GM10248 (cell line): ENCODE measurements at places on chromosomes 1 and 21.

GRCh38 chr21:45792682-45793383, 149.3 kb downstream of the PCBP3 start:
- DNase-seq, result no peak

DNA sequence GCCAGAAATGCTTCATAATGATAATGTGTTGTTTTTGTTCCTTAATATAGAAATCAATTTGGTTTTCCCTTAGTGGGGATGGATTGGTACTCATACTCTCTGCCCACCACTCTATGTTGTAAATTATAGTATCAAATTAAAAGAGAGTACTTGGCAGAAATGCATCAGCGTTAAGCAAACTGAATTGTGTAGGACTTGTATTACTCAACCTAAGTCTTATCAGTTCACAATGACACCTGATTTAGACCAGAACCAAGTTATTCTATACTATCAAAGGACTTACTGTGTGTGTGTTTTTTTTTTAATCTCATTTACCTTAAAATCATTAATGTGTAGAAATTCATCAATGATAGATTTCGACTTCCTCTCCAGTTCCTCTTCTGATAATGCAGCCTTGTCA, 62.0 kb upstream of the HP1BP3 start:
- no peak for DNase-seq

- DNase-seq, result no peak
These were observed 248.4 kb downstream of the RHOU start for GRCh38 chr1:228983661-228984060.

- DNase-seq, result no peak
These were observed 17.9 kb upstream of the HSPG2 start for GRCh38 chr1:21955058-21955457.

DNA sequence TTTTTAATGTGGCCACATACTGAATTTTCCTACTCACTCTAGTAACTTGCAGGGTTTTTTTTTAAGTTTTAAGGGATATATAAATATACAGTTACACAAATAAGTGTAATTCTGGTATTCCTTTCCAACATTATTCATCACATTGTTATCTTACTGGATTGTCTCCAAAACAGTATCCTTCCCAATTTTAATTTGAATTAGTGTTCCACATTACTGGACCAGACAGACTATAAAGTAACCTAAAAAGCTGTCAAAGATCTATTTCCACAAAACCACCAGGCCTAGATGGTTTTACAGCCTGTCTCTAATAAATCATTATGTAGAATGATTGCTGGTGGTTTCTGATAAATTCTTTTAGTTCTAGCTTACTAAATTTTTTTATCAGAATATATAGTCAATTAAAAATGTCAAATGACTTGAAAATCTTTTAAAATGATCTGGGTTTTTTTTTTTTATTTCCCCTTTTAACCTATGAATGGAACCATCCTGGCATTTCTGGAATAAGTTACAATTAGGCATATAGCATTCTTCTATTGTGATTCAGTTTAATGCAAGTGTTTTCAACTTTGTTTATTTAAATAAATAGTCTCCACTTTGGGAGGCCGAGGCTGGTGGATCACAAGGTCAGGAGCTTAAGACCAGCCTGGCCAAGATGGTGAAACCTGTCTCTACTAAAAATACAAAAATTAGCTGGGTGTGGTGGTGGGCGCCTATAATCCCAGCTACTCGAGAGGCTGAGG, 59.3 kb downstream of the PACC1 start:
- DNase-seq, result no peak

- peak; percentile 62 for DNase-seq
These were observed 19.5 kb upstream of the NCMAP start for GRCh38 chr1:24536391-24536840.

DNA sequence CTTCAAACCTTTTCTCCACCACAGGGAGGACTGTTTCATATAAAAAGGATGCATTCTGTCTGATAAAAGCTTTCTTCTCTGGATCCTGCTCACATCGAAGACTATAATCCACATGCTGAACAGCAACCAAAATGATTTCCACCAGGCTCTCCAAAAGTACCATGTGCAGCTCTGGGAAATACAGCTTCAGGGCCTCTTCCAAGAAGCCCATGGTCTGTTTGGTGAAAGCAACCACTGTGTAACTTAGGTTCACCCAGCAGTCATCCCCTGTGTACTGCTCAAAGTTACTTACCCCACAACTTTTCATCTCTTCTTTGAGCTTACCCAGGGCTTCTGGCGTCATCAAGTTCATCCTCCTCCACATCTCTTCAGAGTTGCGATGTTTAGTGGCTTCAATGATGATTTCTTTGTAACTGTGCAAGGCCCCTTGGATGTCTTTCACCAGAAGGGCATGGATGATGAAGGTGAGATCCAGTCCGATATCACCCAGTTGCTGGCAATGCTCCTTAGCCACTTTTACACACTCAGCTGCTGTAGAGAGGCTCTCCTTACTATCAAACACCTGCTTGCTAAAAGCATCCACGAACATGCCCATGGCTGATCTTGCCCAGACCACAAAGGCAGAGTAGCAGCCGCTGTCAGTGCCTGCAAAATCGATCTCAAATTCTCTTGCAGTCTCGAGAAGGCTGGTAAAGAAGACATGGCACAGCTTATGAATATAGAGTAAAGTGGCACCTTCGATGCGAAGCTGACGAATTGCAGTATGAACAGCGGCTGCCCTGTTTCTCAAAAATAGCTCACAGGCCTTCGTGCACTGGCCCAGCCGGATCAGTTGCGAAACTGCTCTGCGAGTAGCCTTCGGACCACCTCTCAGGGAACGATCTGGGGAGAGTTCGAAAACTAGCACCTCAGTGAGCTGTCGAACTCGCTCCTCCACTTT, 1.7 kb downstream of the EXOC8 start:
- no peak for DNase-seq

GRCh38 chr1:197464044-197464443, 196.0 kb downstream of the CRB1 start:
- no peak for DNase-seq

- no peak for DNase-seq
These were observed 45.5 kb downstream of the DHRS3 start for GRCh38 chr1:12572522-12572921.

GRCh38 chr1:116286541-116286971, 86.5 kb upstream of the ATP1A1 start:
- no peak for DNase-seq

GRCh38 chr1:25505656-25506385, 37.6 kb upstream of the LDLRAP1 start:
- no peak for DNase-seq

- no peak for DNase-seq
These were observed 232.6 kb downstream of the COL11A1 start for GRCh38 chr1:102875756-102876155.

DNA sequence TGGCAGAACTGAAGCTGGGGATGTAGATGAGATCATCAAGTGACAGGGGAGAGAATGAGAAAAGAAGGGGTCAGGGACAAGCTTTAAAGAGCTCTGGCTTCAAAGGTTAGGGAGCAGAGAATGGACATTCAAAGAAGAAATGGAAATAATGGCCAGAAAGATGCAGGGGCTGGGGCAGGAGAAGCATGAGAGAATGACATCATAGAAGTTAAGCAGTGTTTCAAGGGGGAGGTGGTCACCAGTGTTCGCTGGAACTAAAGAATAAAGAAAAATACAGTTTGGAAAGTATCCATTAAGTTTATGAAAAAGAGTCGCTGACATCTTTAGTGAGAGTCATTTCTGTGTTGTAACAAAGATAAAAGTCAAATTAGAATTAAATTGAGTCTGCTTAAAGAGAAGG, 44.3 kb downstream of the TARBP1 start:
- no peak for DNase-seq

GRCh38 chr1:15740924-15741850, 1.1 kb upstream of the TMEM82 start:
- peak; percentile 90 for DNase-seq

- no peak for DNase-seq
These were observed 72.2 kb upstream of the CDC42BPA start for GRCh38 chr1:227390525-227390924.

- no peak for DNase-seq
These were observed 3.0 kb downstream of the TIAM1 start for GRCh38 chr21:31340942-31341487.

GRCh38 chr21:44955798-44956175, 16.0 kb downstream of the SLX9 start:
- no peak for DNase-seq

DNA sequence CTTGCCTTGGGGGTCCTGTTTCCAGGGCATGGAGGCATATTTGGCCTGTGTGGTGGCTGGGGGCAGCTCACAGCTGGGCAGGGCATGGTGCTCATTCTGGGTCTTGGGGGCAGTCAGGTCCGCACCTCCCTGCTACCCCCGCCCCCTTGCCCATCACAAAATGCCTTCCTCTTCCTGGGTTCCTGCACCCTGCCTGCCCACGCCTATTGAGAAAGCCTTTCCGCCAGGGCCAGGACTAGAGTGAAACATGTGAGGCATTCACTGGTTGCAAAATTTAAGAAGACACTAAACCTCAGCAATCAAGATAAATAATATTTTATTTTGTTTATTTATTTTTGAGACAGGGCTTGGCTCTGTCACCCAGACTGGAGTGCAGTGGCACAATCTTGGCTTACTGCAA, 19.7 kb downstream of the PTAFR start:
- no peak for DNase-seq

DNA sequence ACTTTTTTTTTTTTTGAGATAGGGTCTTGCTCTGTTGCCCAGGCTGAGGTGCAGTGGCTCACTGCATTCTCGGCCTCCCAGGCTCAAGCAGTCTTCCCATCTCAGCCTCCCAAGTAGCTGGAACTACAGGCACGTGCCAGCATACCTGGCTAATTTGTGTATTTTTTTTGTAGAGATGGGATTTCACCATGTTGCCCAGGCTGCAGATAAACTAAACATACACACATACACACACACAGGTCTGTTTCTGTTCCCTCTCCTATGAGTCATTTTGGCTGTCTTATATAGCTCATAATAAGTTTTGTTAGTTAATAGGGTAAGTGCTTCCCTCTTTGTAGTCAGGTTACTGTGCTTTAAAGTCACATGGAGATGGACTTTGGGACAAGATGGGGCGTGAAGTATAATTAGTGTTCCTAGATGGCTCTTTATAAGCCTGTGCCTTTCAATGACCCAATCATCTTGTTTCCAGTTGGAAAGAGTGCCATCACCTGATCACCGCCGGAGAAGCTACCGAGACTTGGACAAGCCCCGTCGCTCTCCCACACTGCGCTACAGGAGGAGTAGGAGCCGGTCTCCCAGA, 9.1 kb downstream of the PRPF38A start:
- no peak for DNase-seq

DNA sequence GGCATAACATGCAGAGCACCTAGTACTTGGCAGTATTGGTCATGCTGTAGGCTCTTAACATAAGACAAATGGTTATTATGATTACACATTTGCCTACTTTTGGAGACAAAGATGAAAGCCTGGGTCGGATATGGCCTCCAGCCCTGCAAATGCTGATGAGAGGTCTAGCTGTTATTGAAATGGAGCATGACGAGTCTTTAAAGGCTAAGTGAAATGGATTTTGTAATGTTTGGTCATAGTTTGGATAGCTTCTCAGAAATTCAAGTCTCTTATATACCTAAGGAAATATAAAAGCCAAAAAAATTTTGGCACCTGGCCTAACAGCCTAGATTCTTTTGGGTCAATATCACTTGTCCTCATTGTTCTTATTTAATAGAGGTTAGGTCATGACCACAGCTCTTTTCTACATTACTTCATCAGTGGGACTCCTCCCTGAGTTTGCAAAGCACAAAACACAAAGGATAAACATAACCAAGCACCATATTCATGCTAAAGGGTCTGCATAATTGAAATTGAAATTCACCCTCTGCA, 69.2 kb upstream of the WLS start:
- DNase-seq, result no peak

DNA sequence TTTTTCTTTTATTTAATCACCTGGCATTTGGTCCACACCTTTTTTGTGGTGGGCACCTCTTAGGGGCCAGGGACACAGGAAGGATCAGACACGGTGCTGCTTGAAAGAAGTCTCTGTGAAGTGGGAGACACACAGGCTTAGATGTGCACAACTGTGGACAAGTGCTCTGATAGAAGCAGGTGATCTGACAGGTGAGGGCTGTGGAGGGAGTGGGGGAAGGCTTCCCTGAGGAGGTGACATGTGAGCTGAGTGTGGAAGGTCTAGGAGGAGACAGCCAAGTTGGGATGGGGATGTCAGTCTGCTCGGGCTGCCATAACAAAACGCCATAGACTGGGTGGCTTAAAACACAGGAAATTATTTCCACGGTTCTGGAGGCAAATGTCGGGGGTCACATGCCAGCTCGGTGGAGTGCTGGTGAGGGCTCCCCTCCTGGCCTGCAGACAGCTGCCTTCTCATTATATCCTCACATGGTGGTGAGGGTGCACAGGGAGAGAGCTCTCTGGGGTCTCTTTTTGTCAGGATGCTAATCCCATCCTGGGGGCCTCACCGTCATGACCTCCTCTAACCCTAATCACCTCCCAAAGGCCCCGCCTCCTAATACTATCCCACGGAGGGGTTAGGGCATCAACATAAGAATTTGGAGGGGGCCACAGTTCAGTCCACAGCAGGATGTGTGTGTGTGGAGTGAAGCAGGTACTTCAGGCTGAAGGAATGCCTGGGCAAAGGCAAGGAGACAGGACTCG, 5.2 kb upstream of the KIAA1614 start:
- DNase-seq, result no peak

DNA sequence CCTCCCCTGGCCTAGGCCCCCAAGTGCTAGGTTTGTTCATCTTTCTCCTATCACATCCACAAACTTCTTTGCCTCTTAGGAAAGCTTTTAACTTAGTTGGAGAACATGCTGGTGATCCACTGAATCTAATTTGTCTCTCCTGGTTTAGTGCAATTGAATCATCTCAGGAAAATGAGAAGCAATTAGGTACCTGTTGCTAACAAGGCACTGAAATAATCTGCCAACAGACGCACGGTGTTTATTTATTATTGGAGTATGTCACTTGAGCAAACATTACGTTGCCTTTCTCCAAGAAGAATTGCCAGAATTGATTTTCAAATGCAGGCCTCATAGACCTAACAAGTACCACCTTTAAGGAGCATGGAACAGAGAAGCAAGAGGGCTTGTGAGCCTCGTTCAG, 309.4 kb downstream of the NFIA start:
- no peak for DNase-seq

GRCh38 chr1:4121834-4122512, 221.9 kb upstream of the C1orf174 start:
- no peak for DNase-seq

DNA sequence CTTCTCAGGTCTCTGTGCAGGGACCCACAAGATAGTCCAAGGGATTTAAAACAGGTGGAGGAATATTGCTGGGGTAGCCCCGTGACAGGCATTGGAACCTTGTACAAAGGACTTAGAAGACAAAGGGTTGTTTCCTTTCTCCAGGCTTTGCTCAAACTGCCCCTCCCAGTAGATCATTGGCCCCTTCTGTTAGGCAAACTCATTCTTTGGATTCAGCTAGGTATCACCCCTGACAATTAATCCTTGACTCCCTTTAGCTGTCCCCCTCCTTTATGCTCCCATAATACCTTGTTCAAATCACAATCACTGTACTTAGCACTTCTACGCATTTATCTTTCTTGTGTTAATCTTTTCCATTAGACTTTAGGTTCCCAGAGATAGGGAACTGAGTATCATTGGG, 360.5 kb downstream of the KCNH1 start:
- DNase-seq, result no peak

GRCh38 chr1:225896937-225897549, 8.1 kb upstream of the LEFTY1 start:
- DNase-seq, result peak; percentile 93
